ENCODE measurements at places on chromosomes 12 and 14.
A peak's percentile ranks its signal among the peaks of the same experiment; 100 is the strongest.

- no peak for DNase-seq
Measured at GRCh38 chr12:124994437-124994975, 1.1 kb downstream of the BRI3BP start.

DNA sequence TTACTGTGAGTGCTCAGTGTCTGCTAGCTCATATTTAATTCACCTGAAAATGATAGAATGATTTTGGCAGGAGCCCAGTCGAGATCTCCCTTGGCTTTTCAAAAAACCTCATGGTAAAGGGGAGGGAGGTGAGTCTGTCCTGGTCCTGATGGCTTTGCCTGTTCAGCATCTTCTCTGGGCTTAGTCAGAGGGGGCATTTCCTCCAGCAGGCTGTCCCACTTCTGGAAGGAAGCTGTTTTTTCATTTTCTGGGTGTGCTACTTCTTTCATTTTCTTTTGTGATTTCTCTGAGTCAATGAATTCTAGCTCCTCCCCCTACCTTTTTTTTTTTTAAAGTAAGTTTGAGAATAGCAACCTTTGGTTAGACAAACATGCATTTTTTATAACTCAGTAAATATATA lies 58.8 kb downstream of the TMX1 start:
- no peak for DNase-seq

DNA sequence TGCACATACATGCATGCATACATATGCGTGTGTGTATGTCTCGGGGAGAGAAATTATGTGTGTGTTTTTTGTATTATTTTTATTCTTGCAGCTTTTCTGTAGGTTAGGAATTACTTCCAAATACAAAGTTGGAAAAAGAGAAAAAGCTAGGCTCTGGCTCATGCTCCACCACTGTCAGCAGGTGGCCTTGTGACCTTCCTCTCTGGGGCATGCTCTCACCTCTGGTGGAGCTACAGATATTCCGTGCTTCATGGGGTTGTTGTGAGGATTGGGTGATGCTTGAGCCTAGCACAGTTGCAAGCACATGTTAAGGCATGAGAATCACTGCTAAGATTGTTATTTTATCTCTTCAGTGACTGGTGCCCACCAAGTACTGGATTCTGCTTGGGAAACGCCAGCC lies 6.7 kb upstream of the SERPINA6 start:
- no peak for DNase-seq

DNA sequence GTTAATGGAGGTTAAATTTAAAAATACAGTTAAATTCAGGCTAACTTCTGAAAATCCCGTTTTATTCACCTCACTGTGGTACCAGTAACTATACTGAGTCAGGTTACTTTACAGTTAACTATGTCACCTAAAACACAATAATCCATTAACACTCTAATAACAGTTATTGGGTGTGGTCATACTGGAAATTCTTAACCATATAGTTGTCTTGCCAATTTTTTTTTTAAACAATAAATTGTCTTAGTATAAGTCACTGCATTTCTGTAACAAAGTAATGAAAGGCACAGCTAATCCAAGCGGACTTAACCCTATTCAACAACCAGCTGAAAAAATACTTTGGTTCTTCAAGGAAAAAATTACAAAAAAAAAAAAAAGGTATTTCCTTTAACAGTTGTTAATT lies 16.2 kb upstream of the PHLDA1 start:
- no peak for DNase-seq

- no peak for DNase-seq
Measured at GRCh38 chr14:94051779-94052178, 25.6 kb downstream of the OTUB2 start.

DNA sequence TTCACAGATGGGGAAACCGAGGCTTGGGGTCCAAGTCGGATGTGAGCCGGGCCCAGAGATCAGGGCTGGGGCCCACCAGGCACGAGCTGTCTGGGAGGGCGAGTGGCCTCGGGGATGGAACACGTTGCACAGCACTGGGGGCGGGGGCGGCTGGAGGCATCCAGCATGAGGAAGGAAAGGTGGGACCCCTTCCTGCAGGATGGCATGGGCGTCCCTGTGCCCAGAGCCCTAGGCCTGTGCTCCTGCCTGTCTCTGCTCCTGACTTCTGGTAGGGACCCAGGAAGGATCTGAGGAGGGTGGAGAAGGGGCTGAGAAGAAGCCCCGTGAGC lies 183.4 kb downstream of the KIF26A start:
- peak; percentile 8 for DNase-seq

GRCh38 chr12:105799103-105799502 lies 339.7 kb downstream of the NUAK1 start:
- DNase-seq: no peak

DNA sequence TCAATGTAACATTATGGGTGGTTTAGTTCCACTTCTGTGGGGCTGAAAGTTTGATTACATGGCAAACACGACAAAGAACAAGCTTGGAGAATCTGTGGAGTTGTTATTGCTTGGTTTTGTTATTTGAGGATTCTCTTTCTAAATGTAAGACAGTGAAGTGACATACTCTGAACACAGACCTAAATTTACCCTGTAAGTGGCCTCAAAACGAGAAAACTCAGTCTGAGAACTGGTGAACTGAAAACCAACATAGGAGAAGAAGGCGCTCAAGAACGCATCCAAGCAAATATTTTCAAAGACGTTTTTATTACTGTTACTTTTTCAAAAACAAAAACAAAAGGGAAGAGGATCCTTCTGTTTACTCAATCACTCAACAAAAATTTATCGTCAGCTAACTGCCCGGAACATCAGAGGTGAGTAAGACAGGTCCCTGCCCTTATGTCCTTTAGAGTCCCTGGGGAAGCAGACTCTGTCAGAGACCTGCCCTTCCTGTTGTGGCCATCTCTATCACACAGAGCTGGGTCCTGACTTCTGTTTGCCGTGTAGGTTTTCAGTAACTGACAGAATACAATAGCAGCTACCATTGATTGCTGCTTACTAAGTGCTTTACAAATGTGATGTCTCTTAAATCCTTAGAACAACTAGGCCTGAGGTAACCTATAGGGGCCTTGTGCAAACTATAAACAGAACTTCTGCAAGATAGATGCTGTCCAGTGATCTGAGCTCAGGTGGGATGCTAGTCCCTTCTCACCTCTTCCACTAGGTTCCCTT lies 79.3 kb upstream of the C12orf71 start:
- no peak for DNase-seq

GRCh38 chr14:77582511-77582910 lies 33.9 kb downstream of the SPTLC2 start:
- no peak for DNase-seq

DNA sequence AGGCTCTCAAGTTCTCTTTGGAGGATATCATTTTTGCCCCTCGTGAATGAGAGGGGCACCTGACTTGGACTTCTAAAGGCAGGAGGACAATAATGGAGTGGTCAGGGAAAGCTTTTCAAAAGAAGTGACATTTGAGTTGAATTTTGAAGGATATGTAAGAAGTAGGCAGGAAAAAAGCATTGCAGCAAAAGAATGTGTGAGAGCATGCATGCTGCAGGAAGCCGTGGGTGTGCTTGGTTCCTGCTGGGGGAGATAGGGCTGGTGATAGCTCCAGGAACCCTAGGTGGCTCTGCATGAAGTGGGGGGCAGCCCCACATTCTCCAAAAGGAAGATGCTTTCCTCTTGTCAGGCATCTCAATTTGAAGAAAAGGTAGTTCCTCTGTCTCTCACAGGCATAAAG lies 23.1 kb downstream of the ACVR1B start:
- no peak for DNase-seq

DNA sequence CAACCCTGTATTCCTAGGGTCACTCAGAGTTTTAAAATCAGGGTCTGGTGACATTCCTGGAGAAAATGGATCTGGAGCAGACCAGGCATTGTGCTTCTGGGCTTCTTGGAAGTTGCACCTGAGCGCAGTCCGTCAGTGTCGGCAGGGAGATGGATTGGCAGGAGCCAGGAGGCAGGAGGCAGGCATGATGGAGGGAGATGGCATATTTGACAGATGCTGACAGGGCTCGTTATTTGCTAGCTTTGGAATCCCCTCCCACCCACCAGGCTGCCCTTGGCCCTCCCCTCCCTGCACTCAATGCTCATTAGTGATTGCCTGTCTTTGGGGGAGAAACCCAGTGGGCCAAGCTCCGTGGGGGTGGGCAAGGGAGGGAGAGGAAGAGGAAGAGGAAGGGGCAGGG lies 4.7 kb downstream of the CISTR start:
- no peak for DNase-seq

GRCh38 chr12:121279507-121279915 lies 17.0 kb downstream of the CAMKK2 start:
- no peak for DNase-seq

DNA sequence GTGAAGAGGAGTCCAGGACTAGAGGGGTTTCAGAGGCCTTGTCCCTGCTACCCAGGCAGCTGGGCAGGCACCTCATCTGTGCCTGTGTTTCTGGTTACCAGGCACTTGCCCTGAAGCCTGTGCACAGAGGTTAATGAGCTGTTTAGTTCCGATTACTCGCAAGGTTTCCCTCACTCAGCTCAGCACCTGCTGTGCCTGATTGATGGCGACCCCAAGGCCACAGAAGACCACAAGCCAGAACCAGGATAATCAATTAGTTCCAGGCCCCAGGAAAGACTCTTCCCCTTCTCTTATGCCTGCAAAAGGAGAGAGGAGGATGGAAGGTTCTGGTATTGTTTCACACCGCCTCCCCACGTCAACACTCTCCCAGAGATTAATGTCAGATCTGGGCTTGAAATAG lies 88.8 kb upstream of the NOS1 start:
- no peak for DNase-seq

- DNase-seq: no peak
Measured at GRCh38 chr12:52358575-52359350, 8.5 kb downstream of the KRT85 start.

- DNase-seq: no peak
Measured at GRCh38 chr12:67428431-67428830, 159.3 kb downstream of the CAND1 start.

DNA sequence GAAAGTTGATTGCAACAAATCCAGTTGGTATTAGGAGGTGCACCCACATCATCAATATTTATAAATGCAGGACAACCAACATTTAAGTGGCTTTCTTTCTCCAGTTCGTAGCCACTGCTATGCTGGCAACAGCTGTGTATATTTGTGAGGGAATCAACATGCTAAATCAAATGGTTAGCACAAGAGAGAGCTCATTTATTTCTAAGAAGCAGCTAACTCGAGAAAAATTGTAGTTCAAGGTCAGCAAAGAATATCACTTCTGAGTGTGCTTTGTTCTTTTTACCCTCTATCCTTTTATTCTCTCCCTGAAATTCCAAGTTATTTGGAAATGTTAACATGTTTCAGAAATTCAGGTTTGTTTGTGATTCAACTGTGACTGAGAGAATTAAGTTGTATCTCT lies 137.3 kb downstream of the NAV3 start:
- DNase-seq: no peak

- no peak for DNase-seq
Measured at GRCh38 chr14:24062216-24062980, 9.0 kb upstream of the CPNE6 start.

- no peak for DNase-seq
Measured at GRCh38 chr12:24709216-24709615, 239.7 kb downstream of the BCAT1 start.

- DNase-seq: no peak
Measured at GRCh38 chr14:31932675-31933074, 144.4 kb upstream of the ARHGAP5 start.

- DNase-seq: no peak
Measured at GRCh38 chr12:88925454-88925853, 345.2 kb upstream of the KITLG start.

DNA sequence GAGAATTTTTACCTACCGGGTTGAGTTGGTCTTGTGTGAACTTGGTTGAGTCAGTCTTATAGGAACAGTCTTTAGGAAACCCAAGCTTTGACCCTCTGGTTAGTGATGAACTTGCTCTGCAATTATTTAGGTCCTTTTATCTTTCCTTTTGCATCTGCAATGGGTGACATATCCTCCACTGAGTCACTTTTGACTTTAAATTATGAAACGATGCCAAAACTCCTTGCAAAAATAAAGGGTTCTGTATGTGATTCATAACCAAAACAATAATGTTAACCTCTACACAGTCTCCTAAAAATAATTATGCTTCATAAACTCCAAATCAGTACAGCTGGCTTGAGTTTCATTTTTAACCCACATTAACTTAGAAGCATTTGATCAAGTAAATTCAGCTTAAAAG lies 979.4 kb downstream of the GALC start:
- DNase-seq: no peak

- peak; percentile 67 for DNase-seq
Measured at GRCh38 chr12:109517619-109518018, 40.2 kb downstream of the UBE3B start.

DNA sequence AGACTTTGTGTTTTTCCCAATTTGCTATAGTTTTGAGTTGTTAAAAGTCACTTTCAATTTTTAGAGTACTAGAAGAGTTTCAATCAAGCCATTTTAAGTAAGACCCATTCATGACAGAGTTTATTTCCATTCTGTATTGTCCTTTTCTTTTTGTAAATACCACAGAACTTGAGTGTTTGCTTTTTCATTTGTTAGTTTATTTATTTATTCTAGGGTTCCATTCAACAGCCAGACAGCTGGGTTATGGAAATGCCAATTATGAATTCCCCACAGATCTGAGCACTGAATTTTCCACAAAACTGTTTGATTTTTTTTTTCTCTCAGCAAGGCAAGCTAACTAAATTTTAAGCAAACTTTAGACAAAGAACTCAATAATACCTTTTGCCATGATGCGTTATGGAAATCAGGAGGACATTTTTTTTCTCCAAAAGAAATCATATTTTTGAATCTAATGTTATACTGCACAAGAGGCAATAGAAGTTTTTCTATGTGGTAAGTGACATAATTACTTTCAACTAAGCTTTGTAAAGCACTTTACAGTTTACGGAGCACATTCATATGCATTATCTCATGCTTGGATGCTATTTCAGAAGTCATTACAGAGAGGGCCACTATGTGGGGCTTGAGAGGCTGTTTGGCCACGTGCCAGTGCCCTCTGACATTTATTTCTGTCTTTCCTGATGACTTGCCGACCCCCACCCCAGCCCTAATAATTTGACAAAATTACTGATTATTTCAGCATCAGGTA lies 181.5 kb downstream of the VRK1 start:
- no peak for DNase-seq

- no peak for DNase-seq
Measured at GRCh38 chr12:106643000-106643399, 60.2 kb downstream of the RFX4 start.

DNA sequence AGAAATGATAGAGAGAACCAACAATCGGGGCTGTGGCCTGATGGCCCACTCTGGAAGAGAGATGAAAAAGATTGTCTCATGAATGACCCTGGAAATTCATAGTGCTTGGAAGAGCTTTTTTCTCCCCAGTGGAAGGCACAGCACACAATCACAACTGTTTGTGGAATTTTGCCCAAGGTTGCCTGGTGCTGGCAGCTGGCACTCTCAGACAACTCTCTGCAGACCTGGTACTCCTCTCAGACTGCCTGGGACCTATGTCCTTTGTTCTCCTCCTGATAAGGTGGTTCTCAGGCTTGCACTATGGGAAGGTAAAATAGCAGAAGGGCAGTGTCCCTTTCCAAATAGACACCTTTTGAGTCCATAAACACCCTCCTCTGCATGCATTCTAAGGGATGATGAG lies 144.1 kb upstream of the SEL1L start:
- DNase-seq: no peak

GRCh38 chr12:120532701-120533238 lies 1.4 kb upstream of the RNF10 start:
- no peak for DNase-seq
